ENCODE measurements at places on chromosomes 13 and 19.

- DNase-seq, result no peak
These were observed 19.5 kb upstream of the MEIS3 start for GRCh38 chr19:47438793-47439220.

DNA sequence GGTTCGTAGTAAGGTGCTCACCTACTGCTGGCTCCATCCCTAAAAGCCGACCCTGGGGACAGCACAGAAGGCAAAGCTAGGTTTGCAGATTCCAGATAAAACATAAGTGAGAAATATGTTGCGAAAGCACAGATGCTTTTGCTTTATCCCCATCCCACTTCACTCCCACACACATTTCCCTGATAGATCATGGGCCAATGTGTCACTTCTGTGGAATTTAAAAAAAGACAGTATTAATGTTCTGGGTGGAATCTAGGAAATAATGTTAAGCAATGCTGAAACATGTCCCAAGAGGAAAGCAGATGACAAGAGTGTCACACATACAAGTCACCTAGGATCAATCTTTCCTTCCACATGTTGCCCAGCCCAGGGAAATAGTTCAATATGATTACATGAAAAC lies 661.0 kb upstream of the MIR17HG start:
- no peak for DNase-seq

DNA sequence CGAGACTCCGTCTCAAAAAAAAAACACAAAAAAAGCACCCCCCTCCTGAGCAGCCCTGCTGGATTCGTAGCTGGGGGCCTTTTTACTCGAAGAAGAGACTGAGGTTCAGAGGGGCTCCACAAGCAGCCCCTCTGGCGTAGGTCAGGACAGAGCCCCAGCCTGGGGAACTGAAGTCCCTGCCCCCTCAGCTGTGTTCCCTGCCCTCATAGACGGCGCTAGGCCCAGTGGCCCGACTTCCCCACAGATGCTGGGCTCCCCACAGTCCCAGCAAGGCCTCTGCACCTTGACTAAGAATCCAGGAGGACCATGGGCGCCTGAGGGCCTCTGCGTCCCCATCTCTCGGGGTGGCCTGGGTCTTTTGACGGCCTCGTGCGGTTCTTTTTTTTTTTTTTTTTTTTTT lies 1.1 kb upstream of the MISP start:
- no peak for DNase-seq

DNA sequence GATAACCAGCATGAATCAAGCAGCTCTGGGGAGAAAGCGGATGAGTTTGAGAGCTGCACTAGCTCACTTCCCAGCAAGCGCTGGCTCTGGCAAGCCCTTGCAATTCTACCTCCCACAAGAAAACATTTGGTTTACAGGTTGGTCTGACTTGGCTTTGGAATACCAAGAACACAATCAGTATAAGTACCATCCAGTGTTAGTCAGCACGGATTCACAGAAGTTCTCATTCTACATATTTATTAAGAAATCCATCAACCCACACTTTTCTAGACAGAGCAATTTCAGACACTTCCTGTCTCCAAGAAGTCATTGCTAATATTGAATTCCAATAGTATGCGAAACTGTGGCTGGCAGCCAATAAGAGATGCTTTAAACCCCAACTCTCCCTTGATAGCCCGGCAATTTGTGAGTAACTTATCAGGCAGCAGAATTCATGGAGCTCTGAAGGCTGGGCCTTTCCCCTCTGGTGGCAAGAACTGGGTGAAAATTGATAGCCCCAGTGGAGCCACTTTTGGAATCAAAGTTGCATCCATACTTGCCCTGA lies 59.4 kb upstream of the WASF3 start:
- DNase-seq, result no peak

DNA sequence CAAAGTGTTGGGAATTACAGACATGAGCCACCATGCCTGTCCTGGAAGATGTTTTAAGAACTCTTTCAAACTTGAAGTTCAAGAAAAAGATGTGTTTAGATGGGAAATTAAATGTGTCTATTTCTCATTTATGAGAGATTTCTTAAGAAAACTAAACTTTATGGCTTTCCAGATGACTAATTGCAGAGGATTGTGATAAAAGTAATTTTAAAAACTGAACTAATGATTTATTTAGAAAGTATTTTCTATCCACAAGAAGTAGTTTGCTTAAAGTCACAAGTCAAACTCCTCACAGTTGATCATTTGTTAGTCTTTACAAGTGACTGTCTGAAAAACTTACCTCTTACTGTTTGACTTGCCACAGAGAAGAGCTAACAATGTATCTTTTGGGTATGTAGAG lies 89.6 kb upstream of the SPRY2 start:
- DNase-seq, result no peak

DNA sequence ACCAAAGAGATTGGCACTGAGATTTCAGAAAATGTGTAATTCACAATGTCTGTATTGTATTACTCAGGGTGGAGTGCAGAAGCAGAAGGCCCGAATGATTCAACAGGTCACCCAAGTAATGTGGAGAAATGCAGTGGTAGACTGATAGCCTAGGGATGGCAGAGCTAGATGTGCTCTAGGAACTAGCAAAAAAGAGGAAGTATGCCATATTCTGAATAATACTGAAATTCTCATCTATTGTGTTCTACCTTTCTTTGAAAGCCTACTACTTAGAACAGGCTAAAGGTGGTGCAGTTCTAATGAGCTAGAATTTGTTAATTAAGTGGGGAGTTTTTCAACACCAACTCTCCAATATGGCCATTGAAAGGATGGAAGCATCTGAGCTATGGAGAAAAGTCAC lies 1449.8 kb upstream of the MIR17HG start:
- no peak for DNase-seq

GRCh38 chr19:6125571-6125989 lies 9.9 kb upstream of the ACSBG2 start:
- peak; percentile 18 for DNase-seq

GRCh38 chr19:10812196-10812595 lies 23.8 kb downstream of the TMED1 start:
- no peak for DNase-seq

- DNase-seq, result no peak
These were observed 162.4 kb downstream of the FOXO1 start for GRCh38 chr13:40503966-40504591.

DNA sequence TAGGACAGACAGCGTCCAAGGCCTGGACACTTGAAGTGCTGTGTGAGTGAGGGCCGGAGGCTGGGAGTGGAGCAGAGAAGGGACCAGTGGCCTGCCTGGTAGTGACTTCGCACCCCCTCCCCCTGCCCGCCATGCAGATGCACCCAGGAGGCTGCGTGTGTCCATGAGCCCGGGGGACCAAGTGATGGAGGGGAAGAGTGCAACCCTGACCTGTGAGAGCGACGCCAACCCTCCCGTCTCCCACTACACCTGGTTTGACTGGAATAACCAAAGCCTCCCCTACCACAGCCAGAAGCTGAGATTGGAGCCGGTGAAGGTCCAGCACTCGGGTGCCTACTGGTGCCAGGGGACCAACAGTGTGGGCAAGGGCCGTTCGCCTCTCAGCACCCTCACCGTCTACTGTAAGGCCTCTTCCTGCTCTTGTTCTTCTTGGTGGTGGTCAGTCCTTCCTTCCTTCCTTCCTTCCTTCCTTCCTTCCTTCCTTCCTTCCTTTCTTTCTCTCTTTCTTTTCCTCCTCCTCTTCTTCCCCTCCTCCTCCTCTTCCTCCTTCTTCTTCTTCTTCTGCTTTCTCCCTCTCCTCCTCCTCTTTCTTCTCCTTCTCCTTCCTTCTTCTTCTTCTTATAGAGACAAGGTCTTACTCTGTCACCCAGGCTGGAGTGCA lies 6.0 kb upstream of the FFAR1 start:
- DNase-seq, result no peak

- DNase-seq, result peak; percentile 1
These were observed 9.0 kb downstream of the BLOC1S3 start for GRCh38 chr19:45187421-45188100.

DNA sequence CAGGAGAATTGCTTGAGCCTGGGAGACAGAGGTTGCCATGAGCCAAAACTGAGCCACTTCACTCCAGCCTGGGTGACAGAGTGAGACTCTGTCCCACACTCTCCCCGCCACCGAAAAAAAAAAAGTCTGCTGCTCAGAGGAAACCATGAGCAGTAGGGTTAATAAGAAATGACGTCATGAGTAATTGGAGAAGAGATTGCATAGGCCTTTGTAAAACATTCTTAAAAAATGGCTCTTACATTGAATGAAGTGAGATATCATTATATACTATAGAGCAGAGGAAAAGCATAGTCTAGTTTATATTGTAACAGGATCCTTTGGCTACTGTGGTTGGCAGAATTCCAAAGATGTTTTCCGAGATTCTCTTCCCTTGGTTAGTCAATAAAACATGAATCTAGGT lies 228.2 kb downstream of the PCDH20 start:
- DNase-seq, result no peak

GRCh38 chr13:98879957-98880356 lies 97.9 kb downstream of the DOCK9 start:
- no peak for DNase-seq

- no peak for DNase-seq
These were observed 36.9 kb upstream of the STARD13 start for GRCh38 chr13:33322543-33322809.

DNA sequence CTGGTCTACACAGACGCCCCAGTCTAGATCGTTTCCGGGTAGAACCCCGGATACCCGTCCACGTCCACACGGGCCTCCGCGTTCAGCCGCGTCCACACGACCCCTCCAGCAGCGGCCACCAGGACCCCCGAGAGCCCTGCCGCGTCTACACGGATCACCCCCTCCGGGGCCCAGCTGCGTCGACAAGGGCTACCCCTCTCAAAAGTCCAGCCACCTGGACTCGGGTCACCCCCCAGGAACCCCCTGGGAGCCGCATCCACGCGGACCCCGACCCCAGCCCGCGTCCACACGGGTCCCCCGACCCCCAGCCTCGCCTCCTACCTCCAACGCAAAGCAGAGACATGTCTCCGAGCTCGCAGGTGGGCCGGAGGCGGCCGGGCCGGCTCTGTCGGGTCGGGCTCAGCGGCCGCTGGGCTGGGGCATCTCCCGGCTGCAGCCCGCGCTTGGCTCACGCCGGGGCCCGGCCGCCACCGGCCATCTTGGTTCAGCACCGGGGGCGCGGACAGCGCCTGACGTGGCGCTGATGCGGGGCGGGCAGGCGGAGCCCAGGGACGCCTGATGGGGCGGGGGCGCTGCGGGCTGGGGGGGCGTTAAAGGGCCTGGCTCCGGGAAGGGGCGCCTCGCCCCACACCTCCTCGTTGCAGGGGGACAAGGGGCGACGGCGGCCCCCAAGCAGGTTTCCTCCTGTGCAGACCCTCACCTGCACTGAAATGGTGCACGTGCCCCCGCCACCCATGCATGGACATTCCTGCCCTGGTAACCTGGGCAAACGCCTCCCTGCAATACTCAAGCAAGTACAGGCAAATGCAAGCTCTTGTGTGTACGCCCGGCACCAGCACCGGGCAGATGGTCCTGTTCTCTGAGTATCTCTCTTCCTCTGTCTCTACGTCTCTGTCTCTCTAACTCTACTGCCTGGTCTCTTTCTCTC lies at the start of gene UNC13A:
Gene UNC13A (minus strand): TSS at position 498 of the 928 bp plus-strand sequence. CDS start 155 bp downstream, at position 343.
- peak; percentile 17 for DNase-seq

All from NCI-H2227 treated with DMSO at 0.1 percent for 48 hours (cell line).